ENCODE measurements at places on chromosomes 3 and 15.

DNA sequence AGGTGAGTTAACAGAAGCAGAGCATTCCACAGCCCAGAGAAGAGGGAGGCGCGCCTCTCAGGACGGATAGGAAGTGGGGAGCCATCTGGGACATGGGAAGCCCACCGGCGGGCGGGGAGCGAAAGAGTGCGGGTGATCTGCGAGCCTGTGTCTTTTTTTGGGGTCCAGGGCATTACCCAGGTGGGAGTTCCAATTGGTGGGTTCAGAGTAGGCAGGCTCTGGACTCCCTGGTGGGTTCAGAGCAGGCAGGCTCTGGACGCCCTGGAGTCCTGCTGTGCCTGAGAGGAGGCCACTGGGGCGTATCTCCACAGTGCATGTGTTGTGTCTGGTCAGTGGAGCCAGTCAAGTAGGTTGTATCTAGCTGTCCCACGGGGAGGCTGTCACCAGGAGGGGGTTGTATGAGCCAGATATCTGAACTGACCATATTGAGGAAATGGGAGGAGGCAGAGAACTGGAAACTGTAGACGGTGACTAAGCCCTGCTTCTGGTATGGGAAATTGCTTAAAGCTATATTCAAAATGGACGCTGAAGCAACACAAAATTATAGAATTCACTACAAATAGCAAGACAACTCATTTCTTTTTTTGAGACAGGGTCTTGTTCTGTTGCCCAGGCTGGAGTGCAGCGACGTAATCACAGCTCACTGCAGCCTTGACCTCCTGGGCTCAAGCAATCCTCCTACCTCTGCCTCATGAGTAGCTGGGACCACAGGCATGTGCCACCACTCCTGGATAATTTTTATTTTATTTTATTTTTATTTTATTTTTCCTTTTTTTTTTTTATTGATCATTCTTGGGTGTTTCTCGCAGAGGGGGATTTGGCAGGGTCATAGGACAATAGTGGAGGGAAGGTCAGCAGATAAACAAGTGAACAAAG, 34.5 kb upstream of the CHST2 start:
- H3K27ac ChIP-seq: no peak overlapping the region
- no peaks in the 10 kb centered on the region for H3K27me3 ChIP-seq
- no peak for DNase-seq

DNA sequence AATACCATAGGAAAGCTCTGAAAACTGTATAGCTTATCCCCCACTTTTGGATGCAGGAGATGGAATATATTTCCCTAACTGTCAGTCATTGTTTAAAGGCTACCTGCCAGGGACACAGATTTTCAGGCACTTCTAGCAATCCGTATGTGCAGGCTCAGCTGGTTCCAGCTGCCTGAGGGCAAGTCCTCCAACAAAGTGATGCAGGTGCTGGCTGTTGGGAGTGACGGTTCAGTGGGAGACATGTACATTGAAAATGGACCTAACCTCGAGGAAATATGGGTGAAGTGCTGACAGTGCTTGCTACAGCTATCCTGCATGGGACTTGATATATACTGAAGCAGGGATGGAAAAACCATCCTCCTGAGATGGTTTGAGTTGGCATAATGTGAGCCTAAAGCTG, 153.1 kb upstream of the GAP43 start:
- H3K27ac ChIP-seq: no peak overlapping the region
- no peak overlapping the region for H3K4me3 ChIP-seq
- peaks cover 5% of the 10 kb centered on the region for H3K27me3 ChIP-seq
- no peaks in the 10 kb centered on the region for H3K36me3 ChIP-seq
- no peaks in the 10 kb centered on the region for H3K4me1 ChIP-seq
- no peak for DNase-seq

DNA sequence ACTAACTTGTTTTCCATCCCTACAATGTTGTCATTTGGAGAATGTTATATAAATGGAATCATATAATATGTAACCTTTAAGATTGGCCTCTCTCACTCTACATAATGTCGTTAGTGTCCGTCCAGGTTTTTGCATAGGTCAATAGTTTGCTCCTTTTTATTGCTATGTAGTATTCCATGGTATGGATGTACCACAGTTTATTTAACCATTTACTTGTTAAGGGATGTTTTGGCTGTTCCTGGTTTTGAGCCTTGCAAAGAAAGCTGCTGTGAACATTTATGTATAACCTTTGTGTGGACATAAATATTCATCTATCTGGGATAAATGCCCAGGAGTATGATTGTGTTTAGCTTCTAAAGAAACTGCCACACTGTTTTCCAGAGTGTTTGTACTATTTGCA, 34.1 kb upstream of the SEC22A start:
- H3K36me3 ChIP-seq: peaks cover 42% of the 10 kb centered on the region
- peaks cover 2% of the 10 kb centered on the region for H3K4me1 ChIP-seq
- no peak for DNase-seq
- no peak overlapping the region for H3K4me3 ChIP-seq

DNA sequence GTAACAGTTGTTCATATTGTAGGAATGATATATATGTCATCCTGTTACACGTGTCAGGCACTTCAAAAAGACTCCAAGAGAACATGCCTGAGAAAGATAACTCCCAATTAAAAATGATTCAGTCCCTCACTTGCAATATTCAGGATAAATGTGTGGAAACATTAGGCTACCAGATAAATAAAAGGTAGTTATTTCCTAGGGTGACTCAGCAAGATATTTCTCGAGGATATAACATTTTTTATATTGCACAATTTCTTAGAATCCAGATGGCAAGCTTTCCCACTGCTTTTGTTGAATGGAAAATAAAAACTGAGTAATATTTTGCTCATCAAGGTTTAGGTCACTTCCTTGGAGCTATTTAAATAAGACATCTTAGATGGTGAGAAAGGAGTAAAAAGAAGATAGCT, 181.4 kb downstream of the GAP43 start:
- H3K36me3 ChIP-seq: peaks cover 3% of the 10 kb centered on the region
- no peak for DNase-seq
- no peak overlapping the region for H3K27ac ChIP-seq
- peaks cover 50% of the 10 kb centered on the region for H3K27me3 ChIP-seq
- no peak overlapping the region for H3K4me3 ChIP-seq

GRCh38 chr15:73930790-73931281, 4.6 kb downstream of the LOXL1 start:
- H3K36me3 ChIP-seq: no peaks in the 10 kb centered on the region
- H3K27ac ChIP-seq: no peak overlapping the region
- H3K4me3 ChIP-seq: no peak overlapping the region

GRCh38 chr3:84974347-84974746, 15.6 kb downstream of the CADM2 start:
- no peaks in the 10 kb centered on the region for H3K36me3 ChIP-seq
- DNase-seq: no peak
- no peak overlapping the region for H3K4me3 ChIP-seq
- no peaks in the 10 kb centered on the region for H3K4me1 ChIP-seq
- no peaks in the 10 kb centered on the region for H3K27me3 ChIP-seq

GRCh38 chr3:160697637-160698380, 20.8 kb downstream of the ARL14 start:
- H3K27ac ChIP-seq: no peak overlapping the region
- no peak overlapping the region for H3K4me3 ChIP-seq
- peaks cover under 1% of the 10 kb centered on the region for H3K4me1 ChIP-seq

DNA sequence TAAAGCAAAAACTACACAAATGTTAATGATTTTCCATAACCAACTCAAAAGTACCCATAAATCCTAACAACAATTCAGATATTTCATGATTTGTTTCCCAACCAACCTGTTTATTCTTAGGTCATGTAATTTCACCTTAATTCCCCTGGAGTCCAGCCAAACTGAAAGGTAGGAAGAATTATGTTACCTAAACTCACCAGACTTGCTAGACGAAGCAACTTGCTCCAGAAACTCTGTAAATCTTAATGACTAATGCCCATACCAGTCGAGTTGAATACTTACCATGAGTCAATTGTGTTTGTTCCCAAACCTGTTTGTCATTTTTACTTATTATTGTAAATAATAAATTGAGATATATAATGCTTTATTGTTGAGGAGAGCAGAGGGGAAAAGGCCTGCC, 1030.0 kb downstream of the TBL1XR1 start:
- no peak overlapping the region for H3K27ac ChIP-seq
- DNase-seq: no peak
- no peaks in the 10 kb centered on the region for H3K4me1 ChIP-seq
- H3K36me3 ChIP-seq: no peaks in the 10 kb centered on the region

DNA sequence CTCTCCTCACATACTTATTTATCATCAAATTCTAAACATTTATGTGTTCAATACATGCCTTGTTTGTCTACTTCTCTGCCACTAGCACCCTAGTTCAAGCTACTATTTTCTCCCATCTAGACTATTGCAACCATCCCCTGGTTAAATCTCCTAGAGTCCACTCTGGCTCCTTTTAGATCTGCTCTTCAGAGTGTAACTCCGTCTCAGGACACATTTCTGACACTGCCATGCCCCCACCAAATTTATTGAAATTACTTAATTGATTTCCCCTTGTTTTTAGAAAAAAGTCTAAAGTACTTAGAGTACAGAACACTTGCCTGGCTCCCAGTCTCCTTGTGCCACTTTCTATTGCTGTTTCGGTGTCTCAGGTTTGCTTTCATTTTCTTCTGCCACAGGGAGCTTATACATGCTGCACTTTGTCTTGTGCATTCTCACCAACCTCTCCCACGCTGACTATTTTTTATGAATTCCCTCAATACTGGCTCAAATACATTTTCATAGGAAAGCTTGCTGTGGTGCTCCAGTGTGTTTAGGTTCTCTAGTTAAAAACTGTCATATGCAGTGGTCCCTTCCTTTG, 792.3 kb downstream of the DIPK2A start:
- H3K36me3 ChIP-seq: no peaks in the 10 kb centered on the region
- no peaks in the 10 kb centered on the region for H3K4me1 ChIP-seq
- DNase-seq: no peak
- H3K27ac ChIP-seq: no peak overlapping the region
- no peaks in the 10 kb centered on the region for H3K27me3 ChIP-seq

DNA sequence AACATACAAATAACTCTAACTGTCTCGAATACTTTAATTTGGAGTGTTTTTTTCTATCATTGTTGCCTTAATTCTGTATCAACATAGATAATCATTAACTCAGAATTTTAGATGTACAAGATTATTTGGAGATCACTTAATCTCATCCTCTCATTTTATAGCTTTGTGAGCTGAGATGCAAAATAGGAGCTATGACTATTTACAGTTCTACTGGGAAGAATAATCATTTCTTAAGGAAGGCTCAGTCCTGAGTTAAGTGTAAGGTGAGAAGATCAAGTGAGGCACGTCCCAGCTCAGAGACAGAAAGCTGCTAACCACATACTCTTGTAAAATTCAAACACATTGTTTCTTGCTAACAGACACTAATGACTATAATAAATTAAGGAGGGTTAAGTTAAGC, 66.2 kb downstream of the CCDC54 start:
- H3K27me3 ChIP-seq: no peaks in the 10 kb centered on the region
- H3K4me3 ChIP-seq: no peak overlapping the region
- no peaks in the 10 kb centered on the region for H3K4me1 ChIP-seq
- no peaks in the 10 kb centered on the region for H3K36me3 ChIP-seq
- no peak overlapping the region for H3K27ac ChIP-seq
- DNase-seq: no peak

DNA sequence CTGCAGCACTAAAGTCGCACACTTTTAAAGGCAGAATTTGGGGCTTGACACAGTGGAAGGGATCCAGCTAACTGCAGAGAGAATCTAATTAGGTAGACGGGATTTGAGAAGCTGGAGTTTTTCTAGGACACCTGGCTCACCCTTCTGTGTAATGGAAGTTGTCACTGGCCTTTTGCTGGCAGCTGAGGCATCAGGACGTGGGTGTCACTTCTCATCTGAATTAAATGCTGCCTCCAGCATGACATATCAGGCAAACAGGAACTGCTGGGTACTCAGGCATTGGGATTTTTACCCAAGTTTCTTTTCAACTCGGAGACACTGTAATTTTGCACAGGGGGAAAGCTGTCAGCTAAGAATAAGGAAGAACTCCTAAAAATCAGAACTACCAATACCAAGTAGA, 861.9 kb upstream of the ARPP21 start:
- H3K27ac ChIP-seq: no peak overlapping the region
- H3K4me1 ChIP-seq: no peaks in the 10 kb centered on the region
- no peak for DNase-seq
- H3K27me3 ChIP-seq: no peaks in the 10 kb centered on the region
- no peaks in the 10 kb centered on the region for H3K36me3 ChIP-seq
- no peak overlapping the region for H3K4me3 ChIP-seq

DNA sequence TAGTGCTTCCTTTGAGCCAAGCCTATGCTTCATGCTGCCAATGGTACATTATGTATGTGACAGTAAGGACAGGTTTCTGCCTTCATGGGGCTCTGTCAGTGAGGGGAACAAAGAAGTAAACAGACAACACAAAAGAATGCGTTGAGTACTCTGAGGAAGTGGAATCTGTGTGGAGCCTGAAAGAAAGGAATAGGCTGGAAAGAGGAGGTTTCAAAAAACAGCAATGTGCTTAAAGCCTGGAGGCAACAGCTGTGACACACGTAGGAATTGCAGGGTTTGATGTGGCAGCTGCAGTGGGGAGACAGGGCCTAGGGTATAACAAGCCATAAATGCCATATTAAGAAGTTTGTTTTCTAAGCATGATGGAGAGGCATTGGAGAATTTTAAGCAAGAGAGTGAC, 316.7 kb downstream of the CLSTN2 start:
- no peaks in the 10 kb centered on the region for H3K36me3 ChIP-seq
- no peak overlapping the region for H3K4me3 ChIP-seq
- no peaks in the 10 kb centered on the region for H3K4me1 ChIP-seq
- H3K27me3 ChIP-seq: peaks cover 20% of the 10 kb centered on the region
- H3K27ac ChIP-seq: no peak overlapping the region
- no peak for DNase-seq

DNA sequence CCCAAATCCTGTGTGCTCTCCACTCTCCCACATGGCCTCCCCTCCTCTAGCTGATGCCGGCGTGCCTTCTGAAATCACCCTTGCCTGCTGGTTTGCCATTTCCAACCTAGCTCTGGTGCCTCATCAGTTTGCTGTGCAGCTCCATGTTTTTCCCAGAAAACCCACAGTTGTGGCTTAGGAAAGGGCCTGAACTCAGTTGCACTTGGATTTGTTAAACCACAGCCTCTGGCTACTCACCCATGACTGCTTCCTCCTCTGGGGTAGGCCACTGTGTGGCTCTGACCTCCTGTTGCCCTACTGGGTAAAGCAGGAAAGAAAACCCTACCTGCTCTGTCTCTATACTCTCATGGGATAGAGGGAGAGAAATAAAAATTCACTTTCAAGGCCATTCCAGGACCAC, 97.3 kb downstream of the DAPK2 start:
- no peak for DNase-seq
- H3K27me3 ChIP-seq: no peaks in the 10 kb centered on the region
- no peak overlapping the region for H3K4me3 ChIP-seq
- H3K36me3 ChIP-seq: no peaks in the 10 kb centered on the region

- H3K36me3 ChIP-seq: no peaks in the 10 kb centered on the region
- no peaks in the 10 kb centered on the region for H3K27me3 ChIP-seq
- H3K27ac ChIP-seq: no peak overlapping the region
- H3K4me1 ChIP-seq: no peaks in the 10 kb centered on the region
These were observed 249.3 kb upstream of the VEPH1 start for GRCh38 chr3:157752554-157752953.

DNA sequence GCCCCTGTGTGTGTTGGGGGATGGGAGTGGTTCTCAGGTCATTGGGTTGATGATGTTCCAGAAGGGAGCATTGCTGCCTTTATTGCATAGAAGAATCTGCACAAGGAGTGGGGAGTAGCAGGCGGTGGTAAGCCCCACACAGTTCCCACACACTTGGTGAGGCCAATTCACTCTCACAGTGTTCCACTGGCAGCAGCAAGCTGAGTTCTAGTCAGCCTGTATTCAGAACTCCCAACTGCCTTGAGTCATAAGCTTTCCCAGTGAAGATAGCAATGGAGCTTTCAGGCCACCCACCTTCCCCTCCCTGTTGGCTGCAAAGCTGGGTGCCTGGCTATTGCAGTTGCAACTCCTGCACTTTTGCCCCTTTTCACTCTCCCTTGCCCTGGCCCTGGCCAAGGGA, 181.1 kb upstream of the RBMS3 start:
- no peak overlapping the region for H3K27ac ChIP-seq
- H3K27me3 ChIP-seq: peaks cover 3% of the 10 kb centered on the region
- no peak for DNase-seq
- no peaks in the 10 kb centered on the region for H3K36me3 ChIP-seq
- H3K4me3 ChIP-seq: no peak overlapping the region
